ENCODE measurements at places on chromosomes 7 and 10.

DNA sequence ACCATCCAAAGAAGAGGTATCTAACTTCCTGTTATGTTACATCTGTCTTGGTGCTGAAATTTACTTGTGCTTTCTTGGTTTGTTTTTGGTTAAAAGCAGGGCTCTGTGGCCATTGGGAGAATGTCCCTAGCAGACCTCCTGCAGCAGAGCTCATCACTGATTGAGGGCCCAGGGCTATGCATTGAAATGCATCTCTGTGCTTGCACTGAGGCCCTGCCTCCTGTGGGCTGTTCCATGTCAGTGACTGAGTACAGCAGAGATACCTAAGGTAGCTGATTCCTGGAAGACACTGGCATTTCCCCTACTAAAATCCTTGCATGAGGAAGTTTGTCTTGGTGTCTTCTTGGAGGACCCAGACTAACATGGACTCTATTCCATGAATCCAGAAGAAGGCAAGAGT lies 213.9 kb downstream of the FRMD4A start:
- DNase-seq, result no peak

DNA sequence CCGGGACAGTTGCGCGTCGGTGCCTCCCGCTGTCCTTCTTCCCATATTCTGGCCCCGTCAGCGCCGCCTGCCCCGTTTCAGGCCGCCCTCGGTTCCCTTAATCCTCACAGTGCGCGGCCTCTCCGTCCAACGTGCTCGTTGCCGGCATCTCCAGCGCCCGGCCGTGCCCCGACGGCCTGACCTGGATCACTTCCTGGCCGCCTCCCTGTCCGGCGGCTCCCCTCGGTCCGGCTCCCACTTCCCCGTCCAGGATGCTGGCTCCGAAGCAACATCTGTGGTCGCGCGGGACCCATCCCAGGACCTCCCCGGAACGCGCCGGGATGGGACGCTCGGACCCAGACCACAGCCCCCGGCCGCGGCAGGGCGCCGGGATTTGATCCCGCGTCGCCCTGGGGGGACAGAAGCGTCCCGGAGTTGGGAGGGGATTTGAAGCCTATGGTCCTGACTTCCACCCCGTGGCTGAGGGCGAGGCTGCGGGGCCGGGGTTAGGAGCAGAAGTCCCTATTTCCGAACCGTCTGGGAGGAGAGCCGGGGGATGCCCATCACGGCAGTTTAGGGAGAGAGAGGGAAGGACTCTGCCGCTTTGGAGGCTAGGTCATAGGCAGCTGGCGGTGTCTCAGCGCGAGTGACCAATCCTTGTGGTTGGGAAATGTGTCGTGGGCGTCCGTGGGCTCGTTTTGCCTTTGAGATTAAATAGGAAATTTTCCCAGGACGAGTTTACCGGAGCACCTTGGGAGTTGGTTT lies 53.8 kb downstream of the KCTD7 start:
- DNase-seq, result peak; percentile 38

DNA sequence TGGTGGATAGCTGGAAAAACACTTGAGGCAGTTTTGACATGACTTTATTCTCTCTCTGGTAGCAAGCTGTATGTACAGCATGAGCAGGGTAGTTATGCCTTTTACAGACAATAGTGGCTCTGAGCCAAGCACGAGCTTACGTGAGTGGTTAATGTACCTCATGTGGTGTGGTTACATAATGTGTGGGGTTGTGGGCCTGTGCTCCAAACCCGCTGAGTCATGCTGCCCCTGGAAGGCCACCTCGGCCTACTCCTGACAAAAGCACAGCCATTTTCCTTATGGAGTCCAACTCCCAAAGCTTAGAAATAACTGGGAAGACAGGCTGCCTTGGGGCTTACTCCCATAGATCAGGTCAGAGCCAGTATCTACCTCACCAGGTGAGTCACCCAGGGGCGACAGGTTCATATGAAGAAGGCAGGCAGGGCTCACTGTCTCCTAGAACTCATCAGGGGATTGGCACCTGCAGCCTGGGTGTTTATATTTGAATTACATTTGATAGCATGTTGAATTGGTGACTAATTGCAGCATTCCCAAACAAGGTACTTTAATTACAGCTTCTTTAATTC lies 404.5 kb downstream of the ADRA2A start:
- DNase-seq, result no peak

GRCh38 chr7:113026941-113027340 lies 59.7 kb downstream of the GPR85 start:
- peak; percentile 19 for DNase-seq

GRCh38 chr7:15049157-15049556 lies 146.6 kb upstream of the DGKB start:
- DNase-seq, result no peak

DNA sequence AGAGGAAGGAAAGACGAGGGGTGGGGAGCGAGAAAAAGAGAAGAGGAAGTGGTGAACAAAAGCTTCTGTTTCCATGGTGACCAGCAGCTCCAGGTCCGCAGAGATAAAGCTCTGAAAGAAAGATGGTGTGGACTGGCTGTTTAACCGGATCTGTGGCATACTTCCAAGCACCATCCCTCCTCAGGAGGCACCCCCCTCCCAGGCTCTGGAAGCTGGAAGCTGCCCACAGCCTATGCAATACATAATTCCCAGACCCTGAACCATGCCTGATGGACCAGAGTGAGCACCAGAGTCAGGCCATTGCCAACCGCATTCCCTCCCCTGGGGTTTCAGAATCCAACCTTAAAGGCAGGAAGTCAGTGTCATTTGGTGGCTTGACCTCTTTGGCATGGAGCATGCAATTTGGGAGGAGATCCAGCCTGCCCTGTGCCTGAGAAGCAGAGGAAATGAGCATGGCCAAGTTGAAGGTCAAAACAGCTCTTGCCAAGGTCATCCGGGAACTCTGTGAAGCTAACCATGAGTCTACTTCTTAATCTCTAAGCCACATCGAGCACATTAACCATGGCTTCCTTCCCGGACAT lies 22.2 kb upstream of the CPXM2 start:
- DNase-seq, result no peak

DNA sequence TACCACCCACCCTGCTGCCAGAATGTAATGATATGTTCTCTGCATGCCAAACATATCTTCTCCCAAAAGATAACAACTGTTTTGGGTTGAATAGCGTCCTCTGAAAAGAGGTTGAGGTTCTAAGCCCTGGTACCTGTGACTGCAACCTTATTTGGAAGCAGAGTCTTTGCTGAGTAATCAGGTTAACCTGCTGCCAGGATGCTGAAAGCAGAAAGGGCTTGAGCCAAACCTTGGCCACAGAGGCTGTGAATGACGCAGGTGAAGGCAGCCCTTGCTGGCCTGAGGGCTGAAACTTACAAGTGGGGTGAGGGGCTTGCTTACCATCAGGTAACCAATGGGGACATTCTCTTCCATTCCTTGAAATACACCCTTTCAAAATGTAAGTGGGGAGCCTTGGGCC lies 151.8 kb upstream of the RHEB start:
- DNase-seq, result no peak

DNA sequence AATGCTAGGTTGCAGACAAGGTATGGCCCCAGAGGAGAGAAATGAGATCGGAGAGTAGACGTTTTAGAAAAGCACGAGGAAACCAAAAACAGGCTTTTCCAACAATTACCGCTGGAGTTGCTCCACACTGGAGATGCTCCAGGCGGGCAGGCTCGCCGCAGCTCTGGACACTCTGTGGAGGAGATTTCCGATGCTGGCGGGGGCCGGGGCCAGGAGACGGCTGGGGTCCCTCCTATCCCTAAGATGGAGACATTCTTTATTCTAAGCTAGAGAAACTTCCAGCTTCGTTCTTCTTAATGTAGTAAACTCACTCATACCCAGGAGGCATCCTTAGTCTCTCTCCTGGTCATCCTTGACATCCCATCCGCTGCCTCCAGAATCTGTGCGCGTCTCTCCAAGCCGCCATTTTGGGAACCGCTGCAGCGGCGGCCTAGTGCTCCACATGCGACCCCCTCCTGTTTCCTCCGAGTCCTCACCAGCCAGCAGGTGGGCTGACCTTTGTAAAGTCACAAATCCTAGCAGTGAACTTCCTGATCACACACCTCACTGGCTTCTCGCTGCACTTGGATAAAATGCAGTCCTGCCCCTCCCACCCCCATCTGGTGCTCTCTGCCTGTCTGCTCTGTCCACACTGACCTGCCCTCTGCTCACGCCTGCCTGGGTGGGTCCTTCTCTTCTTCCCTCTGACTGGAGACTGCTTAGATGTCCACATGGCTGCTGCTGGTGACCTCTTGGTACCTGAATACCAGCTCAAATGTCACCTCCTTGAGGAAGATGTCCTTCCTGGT lies 11.9 kb downstream of the PYROXD2 start:
- no peak for DNase-seq

DNA sequence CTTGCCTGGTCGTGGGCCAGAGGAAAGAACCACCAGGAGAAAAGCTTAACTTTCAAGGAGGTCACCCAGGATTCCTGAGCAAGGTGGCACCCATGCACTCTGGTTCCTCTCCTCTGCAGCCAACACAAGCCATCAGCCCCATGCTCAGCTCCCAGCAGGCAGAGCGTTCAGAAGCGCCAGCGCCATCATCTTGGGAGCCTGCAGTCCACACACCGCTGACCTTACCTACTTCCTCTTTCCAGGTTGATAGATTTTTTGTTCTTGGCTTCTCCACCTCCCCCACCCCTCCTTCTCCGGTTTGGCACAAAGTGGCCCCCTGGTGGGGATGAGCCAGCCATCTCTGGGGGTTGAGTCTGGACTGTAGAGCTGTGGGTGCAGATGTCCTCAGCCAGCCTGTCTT lies 1.7 kb upstream of the WDR86 start:
- no peak for DNase-seq

- DNase-seq, result no peak
Measured at GRCh38 chr7:25726170-25726780, 425.7 kb upstream of the NFE2L3 start.

GRCh38 chr10:95236068-95236903 lies 42.2 kb downstream of the ACSM6 start:
- DNase-seq, result peak; percentile 55

DNA sequence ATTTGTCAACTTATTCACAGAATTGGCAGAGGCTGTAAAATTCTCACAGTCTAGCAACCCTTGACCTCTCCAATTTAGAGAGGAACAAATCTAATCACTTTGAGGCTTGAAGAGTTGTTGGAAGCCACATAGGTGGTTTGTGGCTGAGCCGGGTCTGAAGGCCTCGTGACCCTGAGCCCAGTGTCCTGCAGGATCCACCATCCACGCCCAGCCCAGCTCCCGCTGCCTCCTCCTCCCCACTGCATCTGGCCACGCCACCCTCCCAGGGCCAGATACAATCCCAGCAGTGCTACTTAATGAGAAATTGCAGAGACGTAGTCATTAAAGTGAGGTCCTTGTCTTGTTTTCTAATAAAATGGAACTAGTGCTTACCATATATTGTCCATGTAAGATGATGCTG lies 81.4 kb upstream of the SHH start:
- no peak for DNase-seq

GRCh38 chr10:113988535-113988934 lies 55.1 kb upstream of the ADRB1 start:
- no peak for DNase-seq

- DNase-seq, result no peak
Measured at GRCh38 chr10:35362701-35363350, 26.5 kb downstream of the CCNY start.

- DNase-seq, result no peak
Measured at GRCh38 chr7:133784486-133785001, 342.6 kb upstream of the LRGUK start.

- no peak for DNase-seq
Measured at GRCh38 chr7:50815138-50815537, 32.4 kb upstream of the GRB10 start.

DNA sequence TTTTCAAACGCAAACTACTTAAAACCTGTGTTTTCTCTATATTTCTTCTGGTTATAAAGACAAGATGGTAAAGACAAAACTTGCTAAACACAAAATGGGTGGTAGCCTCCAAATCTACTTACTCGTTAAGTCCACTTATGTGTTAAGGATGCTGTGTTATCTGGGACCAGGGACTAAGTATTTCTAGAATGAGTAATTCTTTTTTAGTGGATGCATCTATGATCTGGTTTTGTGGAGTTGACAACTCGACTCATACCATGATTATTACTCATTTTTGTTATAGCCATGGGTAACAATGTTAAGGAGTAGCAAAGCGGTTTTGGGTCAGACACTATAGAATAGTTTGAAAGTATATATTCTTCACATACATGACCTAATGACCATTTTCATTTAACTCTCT lies 239.5 kb upstream of the FOXP2 start:
- no peak for DNase-seq

GRCh38 chr7:79782256-79782655 lies 328.8 kb upstream of the MAGI2 start:
- no peak for DNase-seq

- DNase-seq, result no peak
Measured at GRCh38 chr10:44902941-44903545, 8.1 kb upstream of the TMEM72 start.

GRCh38 chr7:116836048-116836447 lies 26.3 kb upstream of the CAPZA2 start:
- DNase-seq, result no peak

DNA sequence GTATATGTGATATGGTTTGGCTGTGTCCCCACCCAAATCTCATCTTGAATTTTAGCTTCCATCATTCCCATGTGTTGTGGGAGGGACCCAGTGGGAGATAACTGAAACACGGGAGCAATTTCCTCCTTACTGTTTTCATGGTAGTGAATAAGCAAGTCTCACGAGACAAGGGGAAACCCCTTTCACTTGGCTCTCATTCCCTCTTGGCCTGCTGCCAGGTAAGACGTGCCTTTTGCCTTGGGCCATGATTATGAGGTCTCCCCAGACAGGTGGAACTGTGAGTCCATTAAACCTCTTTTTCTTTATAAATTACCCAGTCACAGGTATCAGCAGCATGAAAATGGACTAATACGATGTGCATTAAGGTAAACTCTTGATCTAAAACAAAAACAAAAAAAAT lies 357.1 kb upstream of the AOAH start:
- DNase-seq, result no peak

Data from HFFc6 (cell line).